ENCODE measurements at places on chromosomes 6 and 20.

GRCh38 chr20:38872036-38872435 is 54.2 kb upstream of the FAM83D start:
- no peak for DNase-seq

DNA sequence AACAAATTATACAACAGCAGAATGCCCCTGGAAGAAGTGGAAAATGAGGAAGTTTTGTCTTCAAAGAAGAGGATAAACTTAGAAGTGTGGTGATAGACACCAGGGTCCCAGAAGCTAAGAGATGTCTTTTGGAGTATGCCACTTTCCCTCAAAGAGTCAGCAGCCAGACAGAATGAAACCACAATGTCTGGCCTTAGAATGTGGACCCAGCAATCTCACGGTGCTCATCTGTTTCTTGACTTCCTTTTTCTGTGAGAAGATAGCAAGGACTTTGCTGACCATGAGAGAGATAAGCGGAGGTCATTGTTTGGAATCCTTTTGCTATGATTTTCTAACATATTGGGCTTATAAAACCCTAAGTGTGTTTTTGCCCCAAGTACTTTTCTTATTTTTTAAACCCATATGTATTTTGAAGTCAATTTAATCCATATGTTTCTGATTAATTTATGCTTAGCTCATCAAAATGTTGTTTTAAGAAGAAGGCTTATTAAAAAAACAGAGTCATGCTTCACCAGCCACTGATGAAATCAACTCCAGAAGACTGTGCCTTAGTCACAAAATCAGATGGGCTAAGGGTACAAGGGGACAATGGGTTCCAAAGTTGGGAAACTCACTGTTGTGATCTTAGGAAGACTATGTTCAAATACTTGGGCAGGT is 451.2 kb upstream of the JAG1 start:
- DNase-seq: peak; percentile 81

- DNase-seq: peak; percentile 14
Observed at GRCh38 chr6:54717849-54718455, 128.6 kb upstream of the FAM83B start.

DNA sequence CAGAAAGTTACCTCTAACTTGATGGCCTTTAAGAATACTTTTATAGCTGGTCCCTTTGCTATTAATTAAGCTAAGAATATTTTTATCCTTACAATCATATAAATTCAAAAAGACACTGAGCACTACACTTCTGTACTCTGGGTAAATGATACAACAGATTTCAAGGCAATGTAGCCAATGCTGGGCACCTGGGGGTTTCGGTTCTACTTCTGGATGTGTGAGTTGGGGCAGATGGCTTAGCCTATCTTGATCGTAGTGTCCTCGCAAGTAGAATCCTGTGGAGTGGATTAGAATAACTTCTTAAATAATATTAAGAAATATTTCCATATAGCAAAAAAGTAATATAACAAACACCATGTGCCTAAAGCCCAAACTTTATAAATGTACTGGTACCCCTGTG is 96.9 kb upstream of the NT5E start:
- no peak for DNase-seq

- no peak for DNase-seq
Observed at GRCh38 chr20:36101192-36101591, 53.3 kb upstream of the EPB41L1 start.

GRCh38 chr20:58231683-58232082 is 3.2 kb upstream of the ANKRD60 start:
- DNase-seq: peak; percentile 12

DNA sequence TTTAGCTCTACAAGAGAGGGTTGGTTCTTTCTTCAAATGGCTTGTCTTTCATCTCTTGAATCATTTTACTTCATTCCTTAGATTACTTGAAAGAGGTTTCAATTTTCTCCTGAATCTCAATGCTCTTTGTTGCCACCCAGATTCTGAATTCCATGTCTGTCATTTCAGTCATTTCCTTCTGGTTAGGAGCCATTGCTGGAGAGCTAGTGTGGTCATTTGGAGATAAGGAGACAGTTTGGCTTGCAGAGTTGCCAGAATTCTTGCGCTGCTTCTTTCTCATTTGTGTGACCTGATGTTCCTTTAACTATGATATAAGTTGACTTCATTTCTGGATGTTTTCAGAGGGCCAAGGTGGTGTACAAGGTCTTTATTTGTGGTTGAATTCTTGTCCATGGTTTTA is 157.8 kb downstream of the SLC22A3 start:
- no peak for DNase-seq

DNA sequence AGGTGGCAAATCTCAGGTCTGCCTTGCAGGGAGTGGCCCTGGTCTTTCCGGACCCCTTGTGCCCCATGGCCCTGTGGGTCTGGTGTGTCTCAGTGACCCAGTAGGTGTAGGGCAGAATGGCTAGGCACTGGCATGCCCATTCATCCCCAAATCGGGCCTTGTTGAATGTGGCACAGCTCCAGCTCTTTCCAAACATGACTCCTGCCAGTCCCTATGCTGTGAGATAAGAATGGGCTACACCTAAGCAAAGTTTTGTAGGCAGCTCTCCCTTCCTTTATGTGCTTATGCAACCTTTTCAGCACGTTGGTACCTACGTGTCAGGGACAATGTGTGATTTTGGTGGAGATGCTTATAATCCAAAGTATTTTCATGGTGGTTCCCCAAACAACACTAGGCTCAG is 33.9 kb downstream of the FOXO3 start:
- DNase-seq: no peak

- DNase-seq: no peak
Observed at GRCh38 chr20:48478370-48478769, 349.4 kb downstream of the PREX1 start.
